ENCODE measurements at places on chromosomes 3 and 15. TPM values are rescaled to one million over a fixed set of nuclear protein-coding genes. Genes with fewer than 3 reads are reported as not detected.

DNA sequence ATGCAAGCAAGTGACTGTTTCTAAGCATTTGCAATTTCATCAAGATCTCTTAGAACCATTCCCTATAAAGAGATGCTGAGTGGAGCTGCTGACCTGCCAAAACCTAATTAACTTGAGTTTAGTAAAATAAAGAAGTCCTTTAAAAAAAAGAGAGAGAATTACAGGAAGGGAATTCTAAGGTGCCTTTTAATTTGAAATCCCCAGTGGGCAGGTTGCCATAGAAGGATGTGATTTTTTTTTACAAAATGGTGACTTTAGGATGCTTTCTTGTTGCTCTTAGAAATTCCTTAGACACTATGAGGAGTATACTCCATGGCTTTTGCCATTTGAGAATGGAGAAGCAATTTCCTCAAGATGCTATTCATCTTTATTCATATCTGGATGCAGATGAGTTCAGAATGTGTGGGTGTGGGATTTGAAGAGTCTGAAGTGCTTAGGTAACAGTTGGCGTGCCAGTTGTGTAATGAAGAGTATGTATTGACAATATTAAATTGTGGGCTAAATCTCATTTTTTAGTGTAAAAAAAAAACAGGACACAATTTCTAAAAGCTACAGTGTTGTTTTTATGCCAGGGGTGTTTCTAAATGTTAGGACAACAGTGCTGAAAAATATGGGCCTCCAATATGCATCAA, 13.6 kb downstream of the LRRC3B start:
- no peak overlapping the region for H3K27ac ChIP-seq
- H3K4me3 ChIP-seq = no peak overlapping the region
- no peaks in the 10 kb centered on the region for H3K4me1 ChIP-seq
- no peaks in the 10 kb centered on the region for H3K27me3 ChIP-seq
- H3K36me3 ChIP-seq = no peaks in the 10 kb centered on the region

- H3K27me3 ChIP-seq = no peaks in the 10 kb centered on the region
- peaks cover 4% of the 10 kb centered on the region for H3K4me1 ChIP-seq
- no peak for DNase-seq
- H3K27ac ChIP-seq = no peak overlapping the region
These were observed 202.0 kb downstream of the ATP8B4 start for GRCh38 chr15:49916998-49917397.

The C2CD4A gene
- not detected for polyA plus RNA-seq

The HCLS1 gene
- polyA plus RNA-seq = 311 TPM

All from CD14-positive monocyte (primary cell).